RPMI8226 (cell line): ENCODE measurements at places on chromosomes 5 and 9.

GRCh38 chr9:37436540-37436939, 14.0 kb downstream of the GRHPR start:
- DNase-seq, result no peak

- DNase-seq, result peak; percentile 15
These were observed 69.0 kb upstream of the GRAMD2B start for GRCh38 chr5:126354012-126354857.

DNA sequence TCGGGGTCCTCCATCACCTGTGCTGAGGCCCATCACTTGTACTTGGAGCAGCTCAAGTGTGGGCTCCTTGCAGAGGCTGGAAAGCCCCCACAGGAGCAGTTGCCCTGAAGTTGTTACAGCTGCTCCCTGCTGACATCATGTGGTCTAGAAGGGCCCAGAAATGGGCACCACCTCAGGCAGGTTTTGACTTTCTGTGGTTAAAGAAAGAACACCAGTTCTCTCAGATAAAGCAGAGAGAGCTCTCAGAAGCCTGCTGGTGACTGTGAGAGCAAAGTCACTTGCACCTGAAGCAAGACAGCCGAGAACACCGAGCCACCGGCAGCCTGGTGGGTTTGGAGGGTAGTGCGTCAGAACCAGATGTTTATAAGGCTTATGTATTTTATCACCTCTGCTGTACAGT, 70.4 kb downstream of the MVB12B start:
- peak; percentile 81 for DNase-seq

GRCh38 chr5:122312591-122313406, 762 bp downstream of the SNCAIP start:
- peak; percentile 72 for DNase-seq

- DNase-seq, result no peak
These were observed 3.5 kb downstream of the CRB2 start for GRCh38 chr9:123359546-123359945.

- DNase-seq, result no peak
These were observed 25.9 kb downstream of the SH3TC2 start for GRCh38 chr5:149036970-149037369.

- DNase-seq, result no peak
These were observed 65.7 kb upstream of the TBC1D9B start for GRCh38 chr5:179973391-179973790.

DNA sequence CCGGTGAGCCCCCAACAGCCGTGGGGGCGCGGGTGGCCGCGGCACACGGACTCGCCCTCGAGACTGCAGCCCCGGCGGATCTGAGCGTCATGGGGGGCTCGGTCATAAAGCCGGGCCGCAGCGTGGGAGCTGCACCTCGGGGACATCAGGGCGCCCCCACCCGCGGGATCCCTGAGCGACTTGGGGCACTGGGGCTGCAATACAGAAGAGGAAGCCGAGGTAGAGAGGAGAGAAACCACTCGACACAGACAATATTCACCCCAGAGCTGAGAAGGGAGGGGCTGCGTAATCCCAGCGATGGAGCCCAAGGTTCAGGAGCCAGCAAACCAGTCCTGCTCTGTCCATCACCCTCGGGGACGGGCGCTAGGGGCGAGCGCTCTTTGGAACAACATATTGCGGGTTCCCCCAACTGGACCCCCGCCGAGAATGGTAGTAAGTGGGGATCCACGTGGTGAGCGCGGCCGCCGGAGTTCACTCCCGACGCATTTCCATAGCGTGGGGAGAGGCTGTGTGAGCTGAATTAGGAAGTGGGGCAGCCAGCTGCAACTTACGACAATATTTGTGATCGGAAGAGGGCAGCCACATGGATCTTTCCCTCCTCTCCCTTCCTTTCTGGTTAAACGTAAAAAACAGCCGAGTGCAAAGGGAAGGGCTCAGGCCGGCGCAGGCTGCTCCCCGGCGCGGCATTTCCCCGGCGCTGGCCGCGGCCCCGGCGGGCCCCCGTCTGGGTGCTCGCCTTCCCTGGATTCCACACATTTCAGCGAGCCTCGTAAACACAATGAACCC, 9.9 kb downstream of the PTCH1 start:
- peak; percentile 52 for DNase-seq

GRCh38 chr5:14463629-14464028, 118.0 kb upstream of the OTULINL start:
- no peak for DNase-seq

GRCh38 chr5:125402787-125403186, 656.3 kb upstream of the ZNF608 start:
- DNase-seq, result no peak

- DNase-seq, result no peak
These were observed 625.5 kb downstream of the CHSY3 start for GRCh38 chr5:130529511-130530485.

GRCh38 chr5:104843822-104844221, 1281.2 kb upstream of the NUDT12 start:
- no peak for DNase-seq

DNA sequence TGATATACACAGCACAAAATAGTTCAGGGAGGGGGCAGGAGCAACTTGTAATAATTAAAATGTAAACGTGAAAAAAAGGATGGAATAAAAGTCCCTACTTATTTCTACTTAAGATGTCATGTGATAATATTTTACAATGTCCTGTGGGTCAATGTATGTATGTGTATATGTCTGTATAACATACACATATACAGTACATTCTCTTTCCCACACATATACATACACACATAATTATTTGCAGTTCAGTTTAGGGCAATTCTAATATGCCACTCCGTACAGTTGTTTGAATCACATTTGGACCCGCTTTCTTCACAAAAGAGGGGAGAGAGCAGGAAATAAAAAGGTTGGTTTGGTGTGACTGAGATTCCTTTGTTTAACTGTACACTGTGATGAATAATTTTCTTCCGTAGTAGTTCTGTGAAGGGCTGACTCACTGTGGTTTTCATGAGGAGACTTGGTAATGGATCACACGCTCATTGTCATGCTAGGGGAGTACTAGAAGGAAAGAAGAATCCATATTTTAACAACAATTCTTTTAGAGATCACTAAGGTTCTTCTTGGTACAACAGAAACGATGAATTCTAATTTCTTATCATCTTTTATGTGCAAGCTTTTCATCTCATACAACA, 26.2 kb upstream of the ACOT12 start:
- DNase-seq, result no peak

GRCh38 chr5:127410959-127411358, 106.5 kb upstream of the PRRC1 start:
- DNase-seq, result no peak

- DNase-seq, result no peak
These were observed 51.5 kb downstream of the ZFAND5 start for GRCh38 chr9:72313507-72313906.

DNA sequence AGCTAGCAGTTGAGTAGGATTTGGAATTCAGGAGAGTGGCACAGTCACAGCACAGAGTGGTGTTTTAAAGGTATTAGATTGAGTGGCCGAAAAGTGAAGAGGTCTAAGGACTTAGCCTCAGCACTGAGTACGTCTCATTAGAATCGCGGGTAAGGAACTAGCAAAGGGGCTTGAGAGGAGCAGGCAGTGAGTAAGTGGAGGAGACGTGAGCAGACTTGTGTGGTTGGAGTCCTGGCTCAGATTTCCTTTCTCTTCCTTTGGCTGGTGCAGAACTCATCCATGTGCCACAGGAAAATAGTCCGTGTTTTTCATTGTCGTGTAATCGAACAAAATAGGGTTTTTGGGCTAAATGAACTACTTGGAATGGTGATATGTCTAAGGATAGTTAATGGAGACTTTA, 3.4 kb downstream of the EXOSC2 start:
- no peak for DNase-seq

DNA sequence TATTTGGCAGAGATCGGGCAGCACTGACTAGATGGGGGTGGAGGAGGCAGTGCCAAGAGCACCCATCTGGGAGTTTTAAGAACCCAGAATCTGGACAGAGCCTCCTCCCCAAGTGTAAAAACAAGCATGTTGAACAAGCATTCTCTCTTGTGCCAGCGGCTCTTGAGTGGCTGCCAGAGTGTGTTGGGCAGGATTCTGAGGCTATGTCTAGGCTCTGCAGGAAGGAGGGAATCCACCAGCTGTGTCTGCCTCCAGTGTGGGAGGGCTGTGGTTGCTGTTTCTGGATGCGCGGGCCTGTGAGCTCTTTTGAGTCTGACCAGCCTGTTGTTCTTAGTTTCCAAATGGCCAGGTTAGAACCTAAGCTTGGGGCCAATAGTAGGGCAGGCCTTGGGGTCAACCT, 39.8 kb downstream of the HMCN2 start:
- peak; percentile 50 for DNase-seq

- DNase-seq, result no peak
These were observed 84.0 kb downstream of the GTF3C4 start for GRCh38 chr9:132754236-132754635.

DNA sequence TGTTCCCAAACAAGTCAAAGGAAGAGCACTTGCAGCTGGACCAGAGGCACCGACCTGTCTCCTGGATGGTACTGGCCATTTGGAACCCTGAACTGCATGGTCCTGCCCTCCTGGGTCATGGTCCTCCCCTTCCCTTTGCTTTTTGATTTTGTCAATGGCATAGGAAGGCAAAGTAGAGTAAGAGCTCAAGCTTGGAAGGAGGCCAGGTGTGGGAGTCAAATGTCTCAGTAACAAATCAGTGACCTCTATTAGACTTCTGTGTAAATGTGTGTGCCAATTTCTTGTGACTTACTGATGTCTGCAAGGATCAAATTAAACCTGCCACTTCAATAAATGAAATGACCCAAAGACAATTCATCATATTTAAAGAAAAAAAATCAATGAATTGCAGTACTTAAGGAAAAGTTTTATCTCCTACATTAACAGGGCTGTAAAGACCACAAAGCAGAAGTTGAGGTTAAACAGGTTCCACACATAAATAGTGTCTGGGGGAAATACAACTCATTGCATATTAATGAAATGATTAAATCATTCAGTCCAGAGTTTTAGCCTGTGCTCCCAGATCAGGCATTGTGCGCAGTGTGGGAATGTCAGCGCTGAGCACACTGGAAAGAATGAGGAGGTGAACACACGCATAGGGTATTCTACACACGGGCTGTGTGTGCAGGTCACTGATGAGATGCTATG, 32.7 kb downstream of the OSMR start:
- no peak for DNase-seq

DNA sequence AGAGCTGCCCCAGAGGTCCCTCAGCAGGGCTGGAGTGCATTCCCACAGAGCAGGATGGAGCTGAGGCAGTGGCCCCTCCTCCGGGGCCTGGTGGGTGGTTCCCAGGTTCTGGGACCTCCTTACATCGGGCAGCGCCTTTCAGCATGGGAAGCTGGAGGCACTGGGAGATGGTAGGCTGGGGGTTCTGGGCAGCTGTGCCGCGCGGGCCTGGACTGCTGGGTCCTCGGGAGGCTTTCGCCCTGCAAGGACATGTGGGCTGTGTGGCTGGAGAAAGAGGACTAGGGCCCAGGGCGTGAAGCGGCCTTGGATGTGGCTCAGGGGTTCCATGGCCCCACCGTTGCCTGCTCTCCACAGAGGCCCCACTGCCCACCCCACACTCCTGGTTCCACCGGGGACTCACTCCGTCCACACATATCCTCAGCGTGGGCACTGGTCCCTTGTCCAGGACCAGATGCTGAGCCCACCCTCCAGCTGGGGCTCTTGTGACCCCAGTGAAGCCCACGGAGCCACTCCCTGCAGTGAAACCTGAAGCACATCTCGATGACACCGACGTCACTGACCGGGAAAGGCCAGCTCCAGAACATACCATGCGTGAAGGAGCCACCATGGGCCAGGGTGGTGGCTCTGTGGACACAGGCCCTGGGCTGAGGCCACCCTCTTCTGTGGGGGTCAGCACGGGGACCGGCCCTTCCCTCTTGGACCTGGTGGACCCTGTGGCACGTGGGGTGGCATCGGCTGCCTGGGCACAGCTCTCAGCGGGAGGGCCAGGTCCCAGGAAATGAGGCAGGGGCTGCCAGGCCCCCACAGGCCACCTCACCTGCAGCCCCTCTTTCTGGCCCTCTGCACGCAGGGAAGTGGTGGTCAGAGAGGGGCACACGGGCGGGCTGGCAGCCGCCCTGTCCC, 31.5 kb upstream of the NKD2 start:
- no peak for DNase-seq
